Esophagus muscularis mucosa (tissue), 4 donors: ENCODE measurements at places on chromosomes 4 and X.

- DNase-seq = no peak
- H3K4me1 ChIP-seq = peaks cover 15% of the 10 kb centered on the region
- no peak overlapping the region for H3K27ac ChIP-seq
- H3K4me3 ChIP-seq = no peak overlapping the region
These were observed 219.1 kb downstream of the ZNF674 start for GRCh38 chrX:46326161-46326560.

GRCh38 chr4:58739275-58739674 lies 1629.1 kb upstream of the IGFBP7 start:
- H3K27ac ChIP-seq = no peak overlapping the region
- H3K27me3 ChIP-seq = no peaks in the 10 kb centered on the region
- H3K4me3 ChIP-seq = no peak overlapping the region
- H3K4me1 ChIP-seq = no peaks in the 10 kb centered on the region
- DNase-seq = no peak

DNA sequence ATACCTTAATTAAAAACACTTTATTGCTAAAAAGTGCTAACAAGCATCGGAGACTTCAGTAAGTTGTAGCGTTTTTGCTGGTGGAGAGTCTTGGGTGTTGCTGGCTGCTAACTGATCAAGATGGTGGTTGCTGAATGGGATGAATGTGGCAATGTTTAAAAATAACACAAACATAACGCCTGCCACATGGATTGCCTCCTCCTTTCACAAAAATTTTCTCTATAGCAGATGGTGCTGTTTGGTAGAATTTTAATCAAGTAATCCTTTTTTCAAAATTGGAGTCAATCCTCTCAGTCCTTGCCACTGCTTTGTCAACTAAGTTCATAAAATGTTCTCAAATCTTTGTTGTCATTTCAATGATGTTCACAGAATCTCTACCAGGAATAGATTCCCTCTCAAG lies 466.8 kb upstream of the TECRL start:
- no peak for DNase-seq
- no peak overlapping the region for H3K4me3 ChIP-seq
- no peaks in the 10 kb centered on the region for H3K27me3 ChIP-seq
- H3K4me1 ChIP-seq = no peaks in the 10 kb centered on the region
- H3K27ac ChIP-seq = no peak overlapping the region
- H3K36me3 ChIP-seq = no peaks in the 10 kb centered on the region

DNA sequence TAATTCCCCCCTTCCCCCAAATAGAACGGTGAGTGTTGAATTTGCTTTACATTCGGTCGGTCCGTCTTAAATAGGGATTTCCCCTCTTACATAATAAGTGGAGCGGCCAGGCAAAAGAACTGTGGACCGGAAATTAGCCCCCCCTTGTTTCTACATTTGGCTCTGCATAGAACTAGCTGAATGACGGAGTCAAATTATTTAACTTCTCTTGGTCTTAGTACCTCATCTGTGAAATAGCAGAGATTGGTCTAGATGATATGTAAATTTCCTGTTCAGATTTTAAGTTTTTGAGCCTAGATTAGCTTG lies 1.3 kb downstream of the SPATA18 start:
- DNase-seq = no peak
- peaks cover 37% of the 10 kb centered on the region for H3K27me3 ChIP-seq
- peak overlapping the region; percentile 58 for H3K4me3 ChIP-seq
- peaks cover 17% of the 10 kb centered on the region for H3K4me1 ChIP-seq
- H3K36me3 ChIP-seq = no peaks in the 10 kb centered on the region
- H3K27ac ChIP-seq = no peak overlapping the region

DNA sequence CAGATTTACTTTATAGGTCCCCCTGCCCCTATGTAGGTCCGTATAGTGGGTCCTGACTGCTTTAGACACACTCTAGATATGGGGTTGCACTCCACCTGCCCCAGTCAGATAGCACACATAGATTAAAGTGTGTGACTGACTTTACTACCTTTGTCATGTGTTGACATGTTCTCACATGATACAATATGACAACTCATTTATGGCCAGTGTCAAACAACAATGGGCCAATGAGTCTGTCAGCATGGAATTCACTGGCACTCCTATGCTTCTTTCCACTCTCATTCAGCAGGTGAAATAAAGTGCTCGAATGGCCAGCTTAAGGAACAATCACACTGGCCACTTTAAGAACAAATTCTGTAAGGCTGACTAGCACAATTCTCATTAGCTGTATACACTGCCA lies 23.8 kb upstream of the FMR1NB start:
- DNase-seq = no peak
- no peak overlapping the region for H3K4me3 ChIP-seq
- no peaks in the 10 kb centered on the region for H3K36me3 ChIP-seq
- no peaks in the 10 kb centered on the region for H3K4me1 ChIP-seq

DNA sequence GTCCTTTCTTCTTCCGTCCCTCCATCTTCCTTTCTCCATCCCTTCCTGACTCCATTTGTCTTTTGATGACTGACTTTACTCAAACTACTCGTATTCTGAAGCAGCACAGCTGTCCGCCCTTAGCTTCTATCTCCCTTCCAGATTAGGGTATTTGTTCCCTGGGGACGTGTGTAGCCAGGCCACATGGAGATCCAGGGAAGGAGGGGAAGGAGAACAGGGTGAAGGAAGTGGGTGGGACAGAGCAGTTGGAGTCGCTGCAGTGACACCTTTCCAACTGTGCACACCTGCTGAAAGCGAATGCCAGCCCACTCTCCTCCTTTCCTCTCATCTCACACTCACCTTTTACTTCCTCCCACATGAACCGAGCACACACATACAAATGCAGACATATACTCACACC lies 323.8 kb downstream of the DCTD start:
- no peaks in the 10 kb centered on the region for H3K36me3 ChIP-seq
- no peak for DNase-seq
- no peaks in the 10 kb centered on the region for H3K4me1 ChIP-seq
- no peak overlapping the region for H3K27ac ChIP-seq
